ENCODE measurements at places on chromosomes 7 and 10.

DNA sequence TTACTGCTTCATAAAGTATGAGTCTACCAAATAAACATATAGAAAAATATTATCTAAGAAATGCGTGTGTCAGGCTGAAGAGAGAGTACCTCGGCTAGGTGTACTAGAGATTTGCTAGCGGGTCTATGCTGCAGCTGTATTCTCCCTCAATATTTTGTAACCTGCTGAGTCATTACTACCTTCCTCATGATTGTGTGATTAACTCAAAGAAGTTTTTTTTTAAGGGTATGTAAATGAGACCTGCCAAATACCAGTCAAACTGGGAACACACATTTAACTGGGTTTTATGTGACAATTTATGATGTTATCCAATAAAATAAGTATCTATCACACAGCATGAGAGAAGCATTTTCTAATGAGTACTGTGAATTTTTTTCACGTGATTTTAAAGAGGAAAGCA lies 180.4 kb downstream of the RNF133 start:
- DNase-seq, result no peak

GRCh38 chr7:1313613-1314012 lies 80.9 kb downstream of the UNCX start:
- no peak for DNase-seq

GRCh38 chr7:111324228-111324627 lies 233.3 kb downstream of the LRRN3 start:
- no peak for DNase-seq

- DNase-seq, result no peak
These were observed 52.9 kb downstream of the NEURL1 start for GRCh38 chr10:103546401-103546800.

DNA sequence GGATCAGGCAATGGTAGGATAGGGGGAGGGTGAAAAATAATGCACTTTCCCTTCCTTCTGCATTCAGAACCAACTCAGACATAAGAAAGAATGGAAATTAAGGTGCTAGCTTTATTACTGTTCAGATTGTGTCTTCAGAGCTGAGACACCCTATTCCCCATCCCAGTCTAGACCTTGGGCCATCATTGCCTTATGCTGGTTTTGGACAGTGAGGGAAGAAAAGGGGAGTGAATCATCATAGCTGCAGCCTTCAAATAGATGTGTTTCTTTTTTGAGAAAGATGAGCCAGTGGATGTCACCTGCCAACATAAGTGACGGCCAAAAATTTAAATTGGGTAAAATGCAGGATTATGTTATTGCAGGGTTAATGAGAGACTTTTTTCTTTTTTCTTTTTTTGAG lies 27.0 kb upstream of the TOMM7 start:
- DNase-seq, result no peak

DNA sequence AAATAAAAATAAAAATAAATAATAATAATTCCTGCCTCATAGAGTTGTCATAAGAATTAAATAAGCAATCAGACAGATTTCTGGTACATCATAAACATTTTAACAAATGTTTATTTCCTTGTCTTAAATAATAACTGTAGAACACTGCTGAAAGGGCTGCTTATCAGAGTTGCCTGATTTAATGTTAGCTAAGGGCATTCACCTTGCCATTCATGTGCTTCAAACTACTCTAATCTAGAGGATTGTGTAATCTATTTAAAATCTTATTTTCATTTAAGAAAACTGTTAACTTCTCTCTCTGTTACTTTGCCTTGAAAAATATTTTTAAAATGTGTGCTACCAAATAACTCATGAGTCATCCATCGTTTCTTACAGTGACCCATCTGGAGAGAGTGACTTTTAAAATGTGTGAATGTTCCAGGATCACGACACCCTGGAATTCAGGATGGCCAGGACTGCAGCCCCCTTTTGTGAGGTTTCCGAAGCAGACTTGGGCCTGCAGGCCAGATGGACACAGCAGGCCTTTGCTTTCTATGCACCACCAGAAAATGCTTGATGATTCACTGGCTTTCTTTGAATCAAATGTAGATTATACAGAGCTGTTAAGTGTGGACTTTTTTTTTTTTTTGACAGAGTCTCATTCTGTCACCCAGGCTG lies 109.1 kb upstream of the TNS3 start:
- no peak for DNase-seq

DNA sequence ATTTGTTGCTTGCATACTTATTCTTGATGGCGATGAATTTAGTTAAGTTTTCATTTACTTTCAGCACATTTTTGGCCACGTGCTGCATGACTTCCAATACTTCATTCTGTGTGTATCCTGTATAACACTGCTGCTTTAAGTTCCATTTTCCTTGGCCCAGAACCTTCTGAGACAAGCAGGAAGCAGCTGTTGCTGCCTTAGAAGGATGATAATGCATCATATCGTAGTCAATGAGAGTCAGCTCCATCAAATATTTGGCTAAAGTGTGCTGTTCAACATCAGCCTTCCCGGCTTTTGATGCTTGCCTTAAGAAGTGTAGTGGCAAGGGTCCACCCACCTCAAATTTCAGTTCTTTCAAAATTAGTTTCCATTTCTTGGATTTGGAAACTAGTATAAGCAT lies 59.2 kb upstream of the GLCCI1 start:
- DNase-seq, result no peak

DNA sequence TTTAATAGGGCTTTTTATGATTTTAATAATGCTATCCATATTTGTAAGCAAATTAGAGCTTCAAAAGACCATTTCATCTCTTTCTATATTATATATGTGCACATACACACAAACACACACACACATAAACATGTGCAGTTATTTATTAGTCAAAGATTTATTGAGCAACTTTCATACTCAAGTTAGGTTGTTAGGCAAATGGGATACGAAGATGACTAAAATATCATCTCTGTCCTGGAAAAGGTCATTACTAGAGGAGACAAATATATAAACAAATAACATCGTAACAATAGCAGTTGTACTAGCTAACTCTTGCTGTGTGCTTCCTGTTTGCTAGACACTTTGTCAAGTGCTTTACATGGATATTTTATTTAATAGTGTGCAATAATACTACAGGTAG lies 307.9 kb downstream of the SNX13 start:
- DNase-seq, result no peak

DNA sequence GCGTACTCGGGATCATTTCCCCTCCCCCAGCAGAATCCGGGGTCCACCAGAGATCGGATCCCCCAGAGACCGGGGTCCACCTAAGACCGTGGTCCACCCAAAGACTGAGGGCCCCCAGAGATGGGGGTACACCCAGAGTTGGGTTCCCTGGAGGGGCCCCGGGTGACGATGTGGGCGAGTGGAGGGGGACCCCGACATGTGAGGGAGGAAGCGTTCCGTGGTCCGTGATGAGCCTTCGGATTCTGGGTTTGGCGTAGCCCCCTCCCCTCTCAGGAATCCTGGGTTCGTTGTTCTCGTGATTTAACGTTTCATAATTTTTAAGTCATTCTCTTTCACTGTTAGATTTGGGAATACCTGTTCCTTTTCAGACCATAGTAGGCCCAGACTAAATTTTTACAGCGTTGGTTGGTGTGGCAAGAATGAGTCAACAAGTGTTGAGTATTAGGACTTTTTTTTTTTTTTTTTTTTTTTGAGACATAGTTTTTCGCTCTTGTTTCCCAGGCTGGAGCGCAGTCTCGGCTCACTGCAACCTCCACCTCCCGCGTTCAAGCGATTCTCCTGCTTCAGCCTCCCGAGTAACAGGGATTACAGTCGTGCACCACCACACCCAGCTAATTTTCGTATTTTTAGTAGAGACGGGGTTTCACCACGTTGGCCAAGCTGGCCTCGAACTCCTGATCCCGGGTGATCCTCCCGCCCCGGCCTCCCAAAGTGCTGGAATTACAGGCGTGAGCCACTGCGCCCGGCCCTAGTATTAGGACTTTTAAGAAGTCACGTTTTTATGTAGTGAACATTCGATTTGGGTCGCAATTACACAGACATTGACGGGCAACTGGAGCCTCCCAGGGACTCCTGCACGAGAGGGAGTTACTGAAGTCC lies 672 bp downstream of the GTPBP4 start:
- no peak for DNase-seq

- no peak for DNase-seq
These were observed 51.0 kb downstream of the SKAP2 start for GRCh38 chr7:26813432-26813831.

- no peak for DNase-seq
These were observed 38.7 kb upstream of the KIAA1217 start for GRCh38 chr10:24170199-24170598.

- no peak for DNase-seq
These were observed 83.7 kb downstream of the EMX2 start for GRCh38 chr10:117626228-117626627.

GRCh38 chr7:158849768-158850544 lies 6.4 kb upstream of the DYNC2I1 start:
- DNase-seq, result no peak

- DNase-seq, result no peak
These were observed 15.2 kb upstream of the COMTD1 start for GRCh38 chr10:75250934-75251333.

DNA sequence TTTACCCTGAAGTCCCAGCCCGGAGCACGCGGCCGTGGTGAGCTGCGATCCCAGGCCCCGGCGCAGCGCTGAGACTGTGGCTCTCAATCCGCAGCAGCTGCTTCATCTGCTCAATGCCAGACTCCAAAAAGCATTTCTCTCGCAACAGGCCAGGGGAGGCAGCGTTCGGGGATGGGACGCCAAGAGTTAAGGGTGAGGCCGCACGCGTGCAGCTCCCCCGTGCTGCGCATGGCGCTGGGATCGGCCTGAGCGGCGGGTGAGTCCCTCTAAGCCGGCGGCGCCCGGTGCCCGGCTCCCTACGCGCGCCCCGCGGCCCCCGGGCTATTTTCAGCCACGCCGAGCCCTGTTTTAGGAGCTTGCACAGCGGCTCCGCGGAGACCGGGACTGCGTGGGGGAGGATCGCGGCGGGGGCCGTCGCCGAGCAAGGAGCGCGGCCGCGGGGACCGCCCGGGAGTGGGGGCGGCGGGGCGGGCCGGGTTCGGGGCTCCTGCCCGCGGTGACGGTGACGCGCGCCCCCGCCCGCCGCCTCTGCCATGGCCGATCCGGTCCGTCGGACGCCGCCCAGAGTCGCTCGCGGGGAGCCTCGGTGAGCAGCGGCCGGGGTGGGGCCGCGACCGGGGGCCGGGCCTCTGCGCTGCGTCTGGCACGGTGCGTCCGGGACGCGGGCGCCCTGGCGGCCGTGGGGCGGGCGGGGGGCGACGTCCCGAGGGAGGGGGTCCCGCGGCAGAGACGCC lies 29.4 kb upstream of the JAKMIP3 start:
- no peak for DNase-seq

GRCh38 chr10:57168611-57169240 lies 807.7 kb upstream of the ZWINT start:
- no peak for DNase-seq

GRCh38 chr7:132183781-132184380 lies 392.4 kb downstream of the PLXNA4 start:
- DNase-seq, result no peak

- DNase-seq, result no peak
These were observed 51.1 kb upstream of the NANOS1 start for GRCh38 chr10:118978316-118978997.

- no peak for DNase-seq
These were observed 25.0 kb downstream of the IFIT3 start for GRCh38 chr10:89352802-89353201.

- no peak for DNase-seq
These were observed 97.2 kb upstream of the DKK1 start for GRCh38 chr10:52216852-52217251.

- DNase-seq, result no peak
These were observed 108.0 kb downstream of the TWIST1 start for GRCh38 chr7:19009241-19009935.

DNA sequence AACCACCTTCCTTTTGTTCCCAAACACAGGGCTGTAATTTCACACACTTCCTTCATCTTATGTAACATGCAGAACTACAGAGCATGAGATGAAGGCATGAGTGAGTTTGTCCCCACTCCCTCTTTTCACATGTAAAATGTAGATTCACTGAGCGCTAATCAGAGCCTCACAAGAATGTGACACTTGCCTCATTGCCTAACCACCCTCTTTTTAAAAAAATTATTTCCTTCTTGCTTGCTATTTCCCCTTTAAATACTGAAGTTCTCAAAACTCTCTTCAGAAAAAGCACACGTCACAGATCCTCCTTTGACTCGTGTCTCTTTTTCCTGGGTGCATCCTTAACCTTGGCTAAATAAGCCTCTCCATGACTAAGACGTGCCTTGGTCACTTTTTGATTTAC lies 121.2 kb upstream of the TARP start:
- DNase-seq, result no peak

GRCh38 chr10:78847485-78847884 lies 221.3 kb upstream of the ZMIZ1 start:
- DNase-seq, result no peak

GRCh38 chr7:117937049-117937752 lies 64.0 kb upstream of the CTTNBP2 start:
- no peak for DNase-seq

DNA sequence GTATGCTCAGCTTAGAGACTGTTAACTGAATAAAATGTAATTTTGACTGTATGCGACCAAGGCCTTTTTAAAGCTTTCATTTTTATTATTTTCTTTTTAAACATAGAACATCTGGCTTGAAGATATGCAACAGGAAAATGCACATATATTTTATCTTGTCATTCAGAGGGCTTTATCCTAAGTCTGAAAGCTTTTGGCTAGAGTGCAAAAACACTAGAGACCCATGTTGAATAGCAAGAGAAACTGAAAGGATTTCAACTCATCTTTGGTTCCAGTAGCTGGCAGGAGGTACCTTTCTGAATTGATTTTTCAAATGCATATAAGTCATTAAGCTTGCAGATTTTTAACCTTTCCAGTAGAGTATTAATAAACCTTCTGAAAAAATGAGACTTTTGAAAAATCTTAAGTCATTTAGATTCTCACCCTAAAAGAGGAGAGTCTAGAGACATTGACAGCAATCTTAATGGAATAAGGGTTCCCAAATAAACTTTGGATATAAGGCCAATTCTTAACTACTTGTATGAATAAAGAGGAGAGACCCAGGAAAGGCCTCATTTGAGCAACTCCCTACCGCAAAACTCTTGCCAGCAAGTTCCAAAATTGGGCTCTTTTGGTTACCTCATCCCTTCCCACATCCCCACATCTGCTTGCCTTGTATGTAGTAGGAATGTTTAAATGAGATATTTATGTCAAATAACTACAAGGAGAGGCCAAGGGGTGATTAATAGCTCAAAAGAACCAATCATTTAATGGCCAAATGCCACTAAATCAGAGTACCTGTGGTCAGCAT lies 454.4 kb downstream of the HTR7 start:
- no peak for DNase-seq

- DNase-seq, result no peak
These were observed 73.4 kb downstream of the HIPK2 start for GRCh38 chr7:139704308-139704879.

GRCh38 chr10:112790030-112790429 lies 160.0 kb upstream of the TCF7L2 start:
- DNase-seq, result no peak

GRCh38 chr7:51025668-51026067 lies 243.0 kb upstream of the GRB10 start:
- no peak for DNase-seq

- no peak for DNase-seq
These were observed 17.7 kb upstream of the C10orf67 start for GRCh38 chr10:23362069-23362830.

GRCh38 chr10:71476228-71477011 lies 79.7 kb downstream of the CDH23 start:
- no peak for DNase-seq

- DNase-seq, result no peak
These were observed 253.3 kb downstream of the SEMA3A start for GRCh38 chr7:83941300-83941699.

Measured in GM19239 (cell line).